ENCODE measurements at places on chromosomes 11 and 22.

- DNase-seq: no peak
Measured at GRCh38 chr11:117221775-117222517, 9.9 kb downstream of the PCSK7 start.

DNA sequence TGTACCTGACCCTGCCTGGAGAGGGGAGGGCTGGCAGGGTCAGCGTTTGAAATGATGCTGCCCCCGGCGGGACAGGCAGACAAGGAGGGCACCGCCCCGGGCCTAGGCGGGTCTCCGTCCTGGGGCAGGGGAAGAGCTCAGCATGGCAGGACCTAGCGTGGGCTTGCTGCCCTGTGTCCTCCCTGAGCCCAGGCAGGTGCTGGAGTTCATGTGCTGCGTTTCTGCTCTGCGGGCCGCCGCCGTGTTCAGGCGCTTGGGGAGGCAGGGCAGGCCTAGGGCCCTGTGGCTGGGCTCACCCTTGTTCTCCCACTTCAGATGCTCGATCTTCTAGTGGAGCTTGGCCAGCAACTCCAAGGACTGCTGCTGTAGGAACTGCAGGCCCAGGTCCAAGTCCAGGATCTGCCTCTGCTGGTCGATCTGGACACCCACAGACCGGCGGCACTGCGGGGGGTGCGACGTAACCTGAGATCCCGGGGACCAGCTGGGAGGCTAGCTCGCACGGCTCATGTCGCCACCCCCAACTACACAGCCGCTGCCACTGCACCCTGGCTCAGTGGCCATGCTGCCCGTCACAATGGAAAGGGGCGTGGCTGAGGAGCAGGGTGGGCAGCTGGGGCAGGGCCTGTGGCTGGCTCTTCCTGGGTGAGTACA, 84.4 kb downstream of the MED15 start:
- DNase-seq: no peak

DNA sequence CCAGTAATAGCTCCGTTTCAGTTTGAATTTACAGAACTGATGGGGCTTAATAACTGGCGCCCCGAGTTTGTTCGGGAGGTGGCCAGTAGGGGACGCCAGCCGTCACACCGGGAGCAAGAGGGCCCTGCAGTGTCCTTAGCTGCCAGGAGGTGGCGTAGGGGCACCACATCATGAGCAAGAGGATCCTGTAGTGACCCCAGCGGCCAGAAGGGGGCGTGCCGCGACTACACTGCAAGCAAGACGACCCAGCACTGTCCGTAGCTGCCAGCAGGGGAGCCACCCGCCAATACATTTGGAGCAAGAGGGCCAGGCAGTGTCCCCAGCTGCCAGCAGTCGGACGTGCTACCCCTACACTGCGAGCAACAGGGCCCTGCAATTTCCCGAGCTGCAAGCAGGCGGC, 663.7 kb upstream of the B3GAT1 start:
- peak; percentile 64 for DNase-seq

DNA sequence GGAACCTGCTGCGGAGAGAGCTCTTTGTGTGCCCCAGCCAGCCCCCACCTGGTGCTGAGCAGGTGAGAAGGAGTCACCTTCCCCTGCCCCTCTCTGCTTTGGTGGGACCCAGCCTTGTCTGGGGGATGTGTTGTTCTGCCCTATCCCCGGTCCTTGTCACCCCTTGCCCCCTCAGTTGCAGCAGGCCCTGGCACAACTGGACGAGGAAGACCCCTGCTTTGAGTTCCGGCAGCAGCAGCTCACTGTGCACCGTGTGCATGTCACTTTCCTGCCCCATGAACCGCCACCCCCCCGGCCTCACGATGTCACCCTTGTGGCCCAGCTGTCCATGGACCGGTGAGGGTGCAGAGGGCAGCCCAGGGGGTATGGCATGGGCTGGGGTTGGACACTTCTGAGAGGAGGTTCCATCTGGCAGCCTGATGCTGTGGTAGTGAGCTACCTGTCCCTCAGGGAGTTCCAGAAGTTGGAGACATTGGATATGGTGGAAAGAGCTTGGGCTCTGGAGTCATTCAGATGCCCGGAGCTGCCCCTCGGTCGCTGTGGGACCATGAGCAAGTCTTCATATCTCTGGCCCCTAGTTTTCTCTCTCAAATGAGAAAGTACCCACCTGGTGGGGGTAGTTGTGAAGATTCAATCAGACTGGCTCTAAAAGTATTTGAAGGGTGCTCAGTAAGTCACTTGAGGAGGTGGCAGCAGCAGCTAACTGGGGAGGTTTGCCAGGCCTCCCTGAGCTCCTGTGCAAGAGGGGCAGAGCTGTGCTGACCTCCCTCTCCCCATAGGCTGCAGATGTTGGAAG, 4.3 kb downstream of the LARGE2 start:
- no peak for DNase-seq

GRCh38 chr11:59221441-59221840, 8.7 kb upstream of the MPEG1 start:
- DNase-seq: no peak

DNA sequence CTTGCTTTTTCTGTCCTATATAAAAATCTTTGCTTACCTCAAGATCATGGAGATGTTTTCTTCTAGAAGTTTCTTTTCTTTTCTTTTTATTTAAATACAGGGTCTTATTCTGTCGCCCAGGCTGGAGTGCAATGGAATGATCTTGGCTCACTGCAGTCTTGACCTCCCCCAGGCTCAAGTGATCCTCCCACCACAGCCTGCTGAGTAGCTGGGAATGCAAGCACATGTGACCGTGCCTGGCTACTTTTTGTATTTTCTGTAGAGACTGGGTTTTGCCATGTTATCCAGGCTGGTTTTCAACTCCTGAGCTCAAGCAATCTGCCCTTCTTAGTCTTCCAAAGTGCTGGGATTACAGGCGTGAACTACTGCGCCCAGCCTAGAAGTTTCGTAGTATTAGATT, 45.3 kb downstream of the USP35 start:
- DNase-seq: no peak

DNA sequence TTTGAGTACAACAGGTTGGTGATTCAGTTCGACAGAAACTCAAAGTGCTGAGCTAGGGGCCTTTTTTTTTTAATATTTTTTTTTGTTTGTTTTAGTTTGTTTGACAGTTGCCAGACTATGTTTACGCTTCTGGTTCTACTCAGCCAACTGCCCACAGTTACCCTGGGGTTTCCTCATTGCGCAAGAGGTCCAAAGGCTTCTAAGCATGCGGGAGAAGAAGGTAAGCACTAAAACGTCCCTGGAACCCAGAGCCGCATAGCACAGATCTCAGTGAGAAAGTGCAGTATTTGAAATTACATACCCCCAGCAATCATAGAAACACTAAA, 649 bp downstream of the PRRG4 start:
- DNase-seq: no peak

DNA sequence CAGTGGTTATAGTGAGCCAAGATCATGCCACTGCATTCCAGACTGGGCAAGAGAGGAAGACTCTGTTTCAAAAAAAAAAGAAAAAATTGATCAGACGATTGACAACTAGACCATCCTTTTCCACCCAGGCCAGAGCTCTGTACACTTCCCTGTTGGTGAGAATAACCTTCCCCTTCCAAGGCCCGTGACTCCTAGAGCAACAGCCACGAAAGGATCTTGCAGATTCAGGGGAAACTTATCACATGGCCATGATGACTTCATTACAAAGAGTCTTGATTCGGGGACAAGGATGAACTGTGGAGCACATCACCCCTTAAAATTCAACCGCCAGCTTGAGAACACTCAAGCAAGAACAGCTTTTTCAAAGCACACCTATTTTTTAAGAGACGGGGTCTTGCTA, 10.3 kb downstream of the CD5 start:
- no peak for DNase-seq

DNA sequence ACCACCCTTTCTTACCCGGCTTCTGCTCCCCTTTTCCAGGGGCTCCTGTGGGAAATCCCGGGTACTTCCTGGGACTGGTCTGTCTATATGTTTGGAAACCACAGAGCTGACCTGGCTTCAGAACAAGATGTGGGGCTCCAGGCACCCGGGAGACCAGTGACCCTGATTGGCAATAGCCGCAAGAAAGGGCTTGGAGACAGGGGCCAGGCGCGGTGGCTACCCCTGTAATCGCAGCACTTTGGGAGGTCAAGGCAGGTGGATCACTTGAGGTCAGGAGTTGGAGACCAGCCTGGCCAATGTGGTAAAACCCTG, 3.2 kb upstream of the NEAT1 start:
- no peak for DNase-seq

Data from DND-41 (cell line).